HepG2 (cell line): ENCODE measurements at places on chromosomes 1 and 21. TPM values are rescaled to one million over a fixed set of nuclear protein-coding genes. Genes with fewer than 3 reads are reported as not detected.

DNA sequence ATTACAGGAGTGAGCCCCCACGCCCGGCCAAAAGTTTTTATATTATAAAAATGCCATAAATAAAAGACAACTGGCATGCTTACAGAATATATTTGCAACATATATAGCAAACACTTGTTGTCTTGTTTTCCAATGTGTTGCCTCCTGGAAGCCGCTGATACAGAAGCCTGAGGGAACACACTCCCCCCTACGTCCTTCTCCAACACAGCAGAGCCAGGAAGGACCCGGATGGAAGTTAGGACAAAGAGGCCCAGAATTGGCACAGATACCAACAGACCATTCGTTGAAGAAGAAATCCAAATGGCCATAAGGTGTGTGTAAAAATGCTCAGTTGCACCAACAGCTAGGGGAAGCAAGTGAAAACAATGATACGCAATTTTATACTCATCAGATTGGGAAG is 1.3 kb upstream of the PLA2G5 start:
- no peak overlapping the region for H3K27ac ChIP-seq
- H3K36me3 ChIP-seq, result no peaks in the 10 kb centered on the region
- peaks cover 9% of the 10 kb centered on the region; the same call in 1 of the 2 replicates for H3K4me1 ChIP-seq
- no peak for DNase-seq
- H3K4me3 ChIP-seq, result no peak overlapping the region
- H3K27me3 ChIP-seq, result no peaks in the 10 kb centered on the region

The MPZ gene
- 7.3 and 18.3 TPM in 2 replicates for total RNA-seq

DNA sequence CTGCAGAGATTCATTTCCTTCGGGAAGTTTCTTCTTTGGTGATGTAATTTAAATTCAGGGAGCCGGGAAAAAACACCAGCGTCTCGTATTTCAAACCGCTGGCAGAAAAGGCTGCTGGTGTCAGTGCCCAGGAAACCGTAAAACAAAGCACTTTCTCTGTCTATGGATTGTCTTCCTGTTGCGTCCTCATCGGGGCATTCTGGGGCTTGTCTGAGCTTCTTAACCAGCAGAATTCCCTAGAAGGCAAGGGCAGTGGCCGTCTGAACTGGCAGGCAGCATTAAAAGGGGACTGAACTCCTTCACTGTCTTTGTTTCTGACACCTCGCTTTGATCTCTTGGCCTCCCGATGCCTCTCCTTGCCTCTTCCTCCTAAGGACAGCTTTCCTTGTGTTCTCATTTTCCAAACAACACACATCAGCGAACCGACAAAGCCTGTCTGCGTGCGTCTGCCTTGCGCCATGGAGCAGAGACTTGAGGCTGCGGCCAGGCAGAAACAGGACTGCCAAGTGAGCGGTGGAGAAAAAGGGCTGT is 391.6 kb upstream of the VAMP3 start:
- DNase-seq, result no peak
- H3K27me3 ChIP-seq, result peaks cover 4% of the 10 kb centered on the region; the same call in 1 of the 2 replicates
- no peak overlapping the region for H3K27ac ChIP-seq
- H3K36me3 ChIP-seq, result no peaks in the 10 kb centered on the region
- no peaks in the 10 kb centered on the region for H3K4me1 ChIP-seq
- no peak overlapping the region for H3K4me3 ChIP-seq

DNA sequence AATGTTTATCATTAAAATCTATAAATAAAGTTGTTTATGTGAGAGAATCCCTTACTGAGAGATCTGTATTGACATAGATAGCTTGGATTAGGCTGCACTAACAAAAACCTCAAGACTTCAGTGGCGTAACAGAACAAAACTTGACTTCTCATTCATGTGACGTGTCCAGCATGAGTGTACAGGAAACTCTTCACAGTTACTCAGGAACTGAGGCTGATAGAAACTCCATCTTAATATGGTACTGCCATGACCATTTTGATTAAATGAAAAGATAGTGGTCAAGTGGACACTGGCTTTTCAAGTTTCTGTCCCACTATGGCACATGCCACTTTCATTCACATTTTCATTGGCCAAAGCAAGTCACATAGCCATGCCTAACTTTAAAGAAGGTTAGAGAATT is 3.7 kb downstream of the ST3GAL3 start:
- no peak for DNase-seq
- no peaks in the 10 kb centered on the region for H3K36me3 ChIP-seq
- H3K27me3 ChIP-seq, result no peaks in the 10 kb centered on the region; the same call in 2 of the 3 replicates
- peaks cover 30% of the 10 kb centered on the region for H3K4me1 ChIP-seq
